Left colon (tissue), 2 donors: ENCODE measurements at places on chromosomes 4 and X. TPM values are rescaled to one million over a fixed set of nuclear protein-coding genes. Genes with fewer than 3 reads are reported as not detected.

Gene TECRL
- total RNA-seq = not detected

DNA sequence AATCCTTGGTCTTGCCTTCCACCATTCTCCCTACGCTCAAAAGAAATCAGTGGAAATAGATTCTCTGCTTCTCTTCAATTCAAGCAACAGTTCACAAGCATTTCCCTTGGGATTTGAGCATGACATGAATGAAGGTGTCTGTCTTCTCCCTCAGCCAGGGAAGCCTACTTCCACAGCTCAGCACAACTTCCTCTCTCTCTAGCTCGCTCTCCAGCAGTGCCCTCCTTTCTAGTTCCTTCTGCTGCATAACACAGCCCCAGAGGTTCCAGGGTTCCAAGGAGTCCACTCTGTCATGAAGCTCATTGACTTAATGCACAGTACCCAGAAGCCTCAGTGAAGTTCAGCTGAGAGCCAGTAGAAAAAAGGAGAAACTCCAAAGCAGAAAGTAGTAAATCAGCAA lies 81.3 kb downstream of the PLS3 start:
- DNase-seq = no peak

DNA sequence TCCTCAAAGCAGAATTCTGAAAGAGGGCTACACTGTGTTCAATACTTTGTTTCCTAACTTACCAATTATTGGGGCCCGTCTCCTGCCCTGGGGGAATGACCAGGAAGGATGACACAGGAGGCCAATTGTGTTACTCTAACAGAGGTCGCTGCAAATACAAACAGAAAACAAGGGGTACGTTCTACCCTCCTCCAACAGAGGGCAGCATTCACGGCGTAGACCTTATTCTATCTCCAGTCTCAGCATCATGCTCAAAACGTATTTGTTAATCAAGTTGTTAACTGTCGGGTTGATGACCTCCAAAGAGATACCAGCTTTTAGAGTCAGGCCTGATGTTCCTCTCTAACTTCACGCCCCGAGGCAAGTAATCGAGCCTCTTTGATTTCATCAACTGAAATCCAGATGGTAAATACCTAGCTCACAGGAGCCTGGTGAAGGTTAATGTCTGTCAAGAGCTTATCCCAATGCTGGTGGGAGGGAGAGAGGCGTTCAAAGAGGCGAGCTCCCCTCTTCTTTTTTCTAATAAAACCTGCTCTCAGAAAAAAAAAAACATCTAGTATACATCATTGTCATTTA lies 181.0 kb upstream of the KCNIP4 start:
- peak; percentile 12 for DNase-seq

DNA sequence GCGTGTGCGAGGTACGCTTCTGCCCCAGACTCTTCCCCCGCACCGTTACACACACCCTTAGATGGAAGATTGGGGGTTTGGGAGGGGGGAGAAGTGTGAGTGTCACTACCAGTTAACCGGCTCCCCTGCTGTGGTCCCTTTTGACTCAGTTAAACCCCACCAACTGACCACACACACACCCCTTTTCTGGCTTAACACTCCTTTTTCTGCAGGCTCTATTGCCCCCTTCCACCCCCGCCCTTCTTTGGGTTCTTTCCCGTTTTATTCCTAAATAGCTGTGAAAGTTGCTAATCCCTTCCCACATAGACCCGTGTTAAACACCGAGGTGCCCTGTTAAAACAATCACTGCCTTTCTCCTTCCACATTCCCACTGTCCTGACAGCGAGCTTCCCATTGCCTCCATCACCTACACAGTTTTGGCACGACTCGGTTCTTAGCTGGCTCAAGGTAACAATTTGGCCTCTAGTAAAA lies 3.7 kb upstream of the NR3C2 start:
- no peak for DNase-seq

GRCh38 chrX:115957862-115958490 lies 212.6 kb upstream of the AGTR2 start:
- DNase-seq = no peak

DNA sequence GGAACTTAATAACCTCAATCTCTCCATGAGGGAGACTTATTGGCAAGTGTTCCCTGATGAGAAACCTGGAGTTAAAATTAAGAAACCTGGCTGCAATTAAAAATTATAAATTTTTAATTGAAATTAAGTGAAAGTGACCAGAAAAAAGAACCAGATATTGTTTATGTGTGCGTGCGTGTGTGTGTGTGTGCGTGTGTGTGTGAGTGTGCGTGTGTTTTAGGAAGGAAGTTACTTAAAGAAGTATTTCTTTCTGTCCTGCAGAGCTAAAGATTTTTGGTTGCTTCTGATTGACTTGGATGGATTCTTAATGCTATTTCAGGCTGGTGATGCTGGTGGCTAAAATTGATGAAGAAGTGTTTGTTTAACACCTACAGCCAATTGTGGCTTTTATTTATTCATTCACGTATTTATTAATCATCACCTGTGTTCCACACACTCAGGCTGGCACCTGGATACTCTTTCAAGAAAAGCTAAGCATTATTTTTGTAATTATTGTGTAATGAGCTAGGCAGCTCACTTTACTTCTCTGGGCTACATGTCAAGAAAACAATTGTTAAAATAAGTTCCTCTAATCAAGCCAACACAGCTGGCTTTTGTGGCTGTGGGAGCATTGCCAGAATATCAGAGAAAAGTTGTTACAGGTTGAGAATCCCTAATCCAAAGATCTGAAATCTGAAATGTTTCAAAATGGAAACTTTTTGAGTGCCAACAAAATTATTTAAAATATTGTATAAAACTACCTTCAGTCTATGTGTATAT lies 68.5 kb downstream of the CEP44 start:
- DNase-seq = no peak

DNA sequence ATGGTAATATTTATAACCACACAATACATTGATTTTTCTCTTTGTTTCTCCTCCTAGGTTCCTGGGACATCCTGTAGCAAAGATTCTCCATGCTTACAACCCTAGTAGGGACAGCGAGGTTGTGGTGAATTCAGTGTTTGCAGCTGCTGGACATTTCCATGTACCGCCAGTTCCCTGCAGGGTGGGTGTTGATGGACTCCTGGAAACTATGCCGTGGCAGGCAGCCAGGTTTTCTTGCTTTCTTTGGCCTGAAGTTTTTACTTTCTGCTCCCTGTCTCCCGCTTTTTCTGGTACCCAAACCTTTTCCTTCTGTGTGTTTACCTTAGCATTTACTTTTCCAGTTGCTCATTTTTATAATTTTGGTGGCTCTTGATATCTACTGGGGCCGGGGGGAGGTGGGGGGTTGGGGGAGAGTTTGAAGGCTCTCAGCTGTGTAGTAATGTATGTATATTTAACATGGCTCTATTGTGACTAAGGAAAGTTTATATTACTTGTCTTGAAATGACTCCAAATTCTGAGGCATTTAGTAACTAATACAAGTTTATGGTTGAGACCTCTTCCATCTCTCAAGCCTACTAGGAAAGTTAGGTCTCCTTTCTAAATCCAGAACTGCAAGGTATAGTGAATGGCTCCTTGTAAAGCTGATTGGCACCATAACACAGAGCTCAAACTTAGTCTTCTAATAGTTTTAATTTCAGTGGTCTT lies 89.7 kb downstream of the TMEM131L start:
- peak; percentile 41 for DNase-seq

- no peak for DNase-seq
Observed at GRCh38 chrX:13252726-13253125, 67.1 kb downstream of the ATXN3L start.

Gene BRS3
- total RNA-seq = not detected
